LoVo (cell line): ENCODE measurements at places on chromosomes 2 and 18.

DNA sequence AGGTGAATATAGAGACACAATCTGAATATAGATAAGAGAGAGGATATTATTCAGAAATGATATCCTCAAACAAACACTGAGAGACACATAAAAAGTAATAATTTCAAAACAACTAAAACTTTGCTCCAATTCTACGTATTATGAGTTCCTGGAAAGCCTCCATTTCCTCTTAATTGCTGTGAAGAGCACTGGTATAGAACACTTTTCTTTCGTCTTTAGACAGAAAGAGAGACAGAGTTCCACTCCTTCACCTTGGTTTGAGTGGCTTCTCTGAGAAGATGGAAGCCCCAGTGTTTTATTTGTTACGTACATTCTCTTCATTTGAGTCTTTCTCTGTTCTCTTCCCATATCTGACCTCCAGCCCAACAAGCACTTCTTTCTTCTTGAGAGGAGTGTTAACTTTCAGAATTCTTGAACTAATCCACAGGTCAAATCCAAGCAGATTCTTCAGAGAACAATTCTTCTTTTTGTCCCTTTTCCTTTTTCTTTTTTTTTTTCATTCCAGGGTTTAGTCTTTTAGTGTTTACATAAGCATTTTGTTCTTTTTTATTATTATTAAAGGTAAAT is 6.4 kb upstream of the PIK3C3 start:
- DNase-seq: no peak

DNA sequence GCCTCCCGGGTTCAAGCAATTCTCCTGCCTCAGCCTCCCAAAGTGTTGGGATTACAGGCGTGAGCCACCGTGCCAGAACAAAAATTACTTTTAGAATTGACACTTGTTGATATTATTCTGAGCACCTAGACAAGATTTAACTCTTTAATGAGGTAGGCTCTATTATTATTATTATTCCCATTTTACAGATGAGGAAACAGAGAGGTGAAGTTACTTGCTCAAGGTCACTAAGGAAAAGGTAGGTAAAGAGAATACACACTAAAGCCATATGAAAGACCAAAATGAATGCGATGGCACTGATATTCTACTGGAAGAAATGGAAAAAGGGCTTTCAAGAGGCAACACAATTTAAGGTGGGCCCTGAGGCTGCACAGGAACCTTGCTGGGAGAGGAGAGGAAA is 73.8 kb upstream of the ZFP36L2 start:
- DNase-seq: no peak

DNA sequence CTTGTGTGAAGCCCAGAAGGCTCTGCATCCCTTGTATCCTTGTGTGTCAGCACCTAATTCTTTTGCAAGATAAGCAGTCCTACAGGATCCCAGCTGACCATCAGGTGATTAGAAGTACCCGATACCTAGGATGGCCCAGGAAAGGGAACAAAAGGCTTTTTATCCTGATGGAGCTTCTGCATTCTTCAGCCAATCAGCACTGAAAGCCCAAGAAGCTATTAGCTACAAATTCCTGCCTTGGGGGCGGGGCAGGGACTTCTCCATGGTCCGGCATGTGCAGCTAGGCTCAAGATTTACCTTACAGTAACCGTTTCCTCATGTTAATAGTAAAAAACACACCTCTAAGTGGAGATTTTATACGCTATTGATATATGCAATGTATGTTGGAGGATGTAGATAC is 264.6 kb upstream of the THUMPD2 start:
- no peak for DNase-seq

DNA sequence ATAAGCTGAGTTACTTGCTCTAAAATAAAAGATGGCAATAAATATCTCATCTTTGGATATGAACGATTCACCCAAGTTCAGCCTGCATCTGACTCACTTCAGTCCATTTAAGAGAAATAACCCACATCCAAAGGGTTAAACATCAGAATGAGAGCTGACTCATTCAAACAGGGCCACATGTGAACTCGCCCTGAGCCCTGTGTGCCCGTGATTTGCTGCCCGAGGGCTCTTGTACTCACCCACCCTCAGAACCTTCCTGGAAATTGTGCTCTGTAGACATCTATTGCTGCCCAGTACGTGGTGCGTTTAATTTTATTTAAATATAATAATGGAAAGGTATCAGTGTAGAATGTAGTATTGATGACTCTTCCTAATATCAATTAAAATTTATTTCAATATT is 66.9 kb upstream of the RBM44 start:
- DNase-seq: peak; percentile 7

- no peak for DNase-seq
Observed at GRCh38 chr18:12944709-12945108, 3.1 kb upstream of the SEH1L start.

DNA sequence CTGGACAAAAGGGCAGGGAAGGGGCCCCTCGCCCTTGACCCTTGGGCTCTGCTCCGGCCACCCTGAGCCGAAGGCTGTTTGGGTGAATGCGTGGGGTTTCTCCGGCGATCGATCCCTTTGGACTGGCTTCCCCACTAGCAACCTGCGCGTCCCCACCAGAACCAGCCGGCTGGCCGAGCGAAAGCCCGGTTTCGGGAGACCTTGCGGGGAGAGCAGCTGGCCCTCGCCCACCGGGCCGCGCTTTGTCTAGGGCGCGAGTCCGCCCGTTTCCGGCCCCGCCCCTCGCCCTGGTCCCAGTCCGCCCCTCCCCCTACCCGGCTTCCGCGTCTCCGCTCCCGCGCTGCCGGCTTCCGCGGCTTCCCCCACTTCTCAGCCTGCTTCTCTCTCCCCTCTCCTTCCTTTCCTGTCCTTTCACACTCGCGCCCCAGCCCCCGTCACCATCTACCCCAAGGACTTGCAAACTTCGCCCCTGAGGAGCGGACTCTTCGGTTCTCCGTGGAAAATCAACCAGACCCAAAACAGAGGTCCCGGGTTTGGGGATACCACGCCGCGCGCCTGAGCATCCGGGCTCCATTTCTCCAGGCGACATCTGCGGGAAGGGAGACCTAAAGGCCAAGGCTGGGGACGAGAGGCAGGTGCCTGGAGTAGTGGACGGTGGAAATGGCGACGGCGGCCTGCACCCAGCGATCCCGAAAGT is 48.0 kb upstream of the ATP6V1B1 start:
- DNase-seq: no peak

DNA sequence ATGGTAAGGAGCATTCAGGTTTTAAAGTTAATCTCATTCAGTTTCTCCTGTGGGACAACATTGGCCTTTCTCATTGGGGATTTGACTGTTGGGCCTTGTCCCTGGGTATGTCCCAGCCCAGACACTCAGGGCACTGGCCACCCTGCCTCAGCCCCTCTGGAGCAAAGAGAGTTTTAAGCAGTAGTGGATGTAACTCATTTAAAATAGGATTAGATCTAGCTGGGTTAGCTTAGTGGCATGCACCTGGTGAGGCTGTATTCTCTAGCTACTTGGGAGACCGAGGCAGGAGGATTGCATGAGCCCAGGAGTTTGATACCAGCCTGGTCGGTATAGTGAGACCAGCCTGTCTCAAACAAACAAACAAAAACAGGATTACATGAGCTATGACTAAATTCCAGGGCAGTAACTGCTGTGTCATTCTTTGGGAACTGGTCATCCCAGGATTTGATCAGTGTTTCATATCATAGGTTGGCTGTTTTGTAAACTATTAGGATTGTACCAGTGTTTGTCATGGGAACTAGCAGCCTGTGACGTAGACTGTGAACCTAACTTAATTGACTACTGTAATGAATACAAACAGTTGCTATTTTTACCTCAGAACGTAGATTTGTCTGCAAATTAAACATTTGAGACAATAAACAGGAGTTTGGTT is 12.5 kb downstream of the INPP4A start:
- DNase-seq: no peak

GRCh38 chr2:174031226-174031625 is 66.1 kb upstream of the SP3 start:
- no peak for DNase-seq

- no peak for DNase-seq
Observed at GRCh38 chr2:429142-429541, 141.3 kb upstream of the ALKAL2 start.

- DNase-seq: no peak
Observed at GRCh38 chr18:45538444-45538843, 76.8 kb upstream of the SLC14A2 start.

DNA sequence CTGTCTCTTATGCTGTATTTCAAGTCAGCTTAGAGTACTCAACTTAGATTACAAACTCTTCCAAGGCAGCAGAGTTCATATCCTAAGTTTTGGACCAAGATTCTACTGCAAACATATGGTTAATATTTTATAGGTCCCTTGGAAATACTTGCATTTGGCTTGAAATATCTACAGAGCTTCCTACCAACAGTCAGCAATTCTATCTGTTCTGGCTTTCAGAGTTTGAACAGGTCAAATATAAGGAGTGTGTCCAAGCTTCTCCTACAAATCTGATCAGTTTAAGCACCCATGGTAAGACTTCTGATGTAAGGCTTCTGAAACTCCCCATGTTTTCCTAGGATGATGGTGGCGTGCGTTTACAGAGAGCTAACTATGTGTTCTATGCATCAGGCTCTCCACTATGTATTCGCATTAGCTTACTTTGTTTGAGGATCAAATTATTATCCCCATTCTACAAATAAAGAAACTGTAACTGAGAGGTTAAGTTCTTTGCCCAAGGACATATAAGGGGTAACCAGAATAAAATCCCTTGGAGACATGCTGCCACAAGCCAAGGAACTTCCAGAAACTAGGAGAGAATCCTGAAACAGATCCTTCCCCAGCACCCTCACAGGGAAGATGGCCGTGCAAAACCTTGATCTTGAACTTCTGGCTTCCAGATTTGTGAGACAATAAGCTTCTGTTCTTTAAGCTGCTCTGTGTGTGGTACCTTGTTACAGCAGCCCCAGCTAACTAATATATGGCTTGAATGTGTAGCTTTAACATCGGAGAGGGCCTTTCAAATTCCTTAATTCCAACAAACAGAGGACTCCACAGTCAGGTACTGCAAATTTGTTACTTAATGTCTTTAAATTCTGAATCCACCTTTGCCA is 55.1 kb downstream of the ATP8B1 start:
- DNase-seq: no peak

DNA sequence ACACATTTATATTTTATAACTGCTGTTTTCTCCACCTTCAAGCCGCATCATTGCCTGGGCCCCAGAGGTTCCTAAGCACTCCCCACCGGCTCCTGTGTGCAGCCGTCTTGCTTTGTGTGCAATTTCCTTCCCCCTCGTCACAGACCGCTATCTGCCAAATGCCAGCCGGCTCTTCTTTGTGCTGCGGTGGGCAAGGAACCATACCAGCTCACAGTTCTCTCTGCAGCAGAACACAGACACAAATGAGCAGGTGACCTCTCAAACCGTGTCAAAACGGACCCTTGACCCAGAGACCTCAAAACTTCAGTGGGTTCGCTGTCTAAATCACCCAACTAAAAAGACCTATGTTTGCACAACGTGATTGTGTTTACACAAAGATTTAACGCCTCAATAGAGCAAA is 58.2 kb downstream of the KLF7 start:
- DNase-seq: no peak

DNA sequence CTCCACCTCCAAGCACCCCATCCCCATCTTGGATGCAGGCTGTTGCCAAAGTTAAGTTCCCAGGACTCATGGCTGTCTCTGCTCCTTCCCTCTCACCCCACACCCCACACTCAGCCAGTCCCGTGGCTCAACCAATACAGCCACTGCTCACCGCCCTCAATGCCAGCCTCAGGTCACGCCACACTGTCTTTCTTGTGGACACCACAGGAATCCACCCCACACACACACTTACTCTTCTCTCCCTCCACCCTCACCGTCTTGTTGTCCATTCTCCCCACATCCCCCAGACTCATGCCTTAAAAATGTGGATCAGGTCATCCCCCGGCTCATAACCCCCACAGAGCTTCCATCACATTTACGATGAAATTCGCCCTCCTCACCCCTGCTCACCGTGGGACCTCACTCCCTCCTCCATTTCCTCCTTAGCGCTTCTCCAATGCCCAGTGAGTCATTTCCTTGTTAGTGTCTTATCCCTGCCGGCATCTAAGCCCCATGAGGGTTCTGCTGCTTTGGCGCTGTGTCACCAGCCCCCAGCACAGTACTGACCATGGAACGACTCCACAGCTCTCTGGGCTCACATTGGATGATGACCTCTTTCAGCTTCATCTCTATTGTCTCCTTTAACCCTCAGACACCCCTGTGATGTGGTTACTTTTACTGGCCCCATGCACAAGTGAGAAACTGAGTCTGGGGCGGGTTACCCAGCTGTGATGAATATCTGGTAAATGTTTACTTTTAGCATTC is 13.8 kb downstream of the MLPH start:
- DNase-seq: peak; percentile 70

GRCh38 chr2:238345297-238345968 is 25.1 kb downstream of the TRAF3IP1 start:
- no peak for DNase-seq

GRCh38 chr2:237749961-237750360 is 48.6 kb upstream of the RBM44 start:
- DNase-seq: no peak

- no peak for DNase-seq
Observed at GRCh38 chr2:37026050-37026449, 58.1 kb downstream of the HEATR5B start.

DNA sequence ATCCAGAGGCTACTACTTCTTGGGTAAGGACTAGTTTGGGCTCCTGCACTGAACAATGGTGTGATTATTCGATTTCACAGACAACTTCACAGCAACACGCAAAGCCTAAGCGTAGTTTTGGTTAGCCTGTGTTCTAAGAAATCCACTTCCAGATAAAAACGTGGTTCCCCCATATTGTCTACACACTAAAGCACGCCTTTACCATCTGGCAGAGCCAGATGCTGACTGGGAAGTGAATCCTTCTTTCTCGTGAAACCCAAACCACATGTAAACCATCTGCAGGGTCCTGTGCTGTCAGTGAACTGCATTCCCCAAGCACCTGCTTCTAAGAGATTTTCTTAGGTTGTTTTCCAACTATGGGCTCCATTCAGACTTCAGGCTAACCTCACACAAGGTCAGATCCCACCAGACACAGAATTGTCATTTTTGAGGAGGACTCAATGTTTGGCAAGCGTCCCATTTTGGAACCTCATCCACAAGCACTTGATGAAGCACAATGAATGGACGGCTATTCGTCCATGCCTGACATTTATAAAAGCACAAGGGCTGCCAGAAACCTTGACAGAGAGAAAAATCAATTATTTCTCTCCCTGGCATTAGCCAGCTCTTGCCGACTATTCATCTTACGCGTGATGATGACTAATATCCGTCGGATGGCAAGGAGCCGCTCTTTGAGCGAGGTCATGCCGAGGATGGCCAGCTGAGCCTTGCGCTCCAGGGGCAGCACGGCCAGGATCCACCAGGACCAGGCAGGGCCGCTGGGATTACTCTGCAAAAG is 38.4 kb downstream of the LONRF2 start:
- no peak for DNase-seq

GRCh38 chr2:151664520-151664919 is 69.8 kb downstream of the NEB start:
- DNase-seq: no peak

- no peak for DNase-seq
Observed at GRCh38 chr2:214465363-214466146, 54.7 kb downstream of the VWC2L start.

- no peak for DNase-seq
Observed at GRCh38 chr2:95058989-95059641, 33.6 kb downstream of the MAL start.

- no peak for DNase-seq
Observed at GRCh38 chr2:5995832-5996231, 303.6 kb downstream of the SOX11 start.

GRCh38 chr2:25297738-25298137 is 44.0 kb downstream of the DNMT3A start:
- no peak for DNase-seq
